T-helper 2 cell (primary cell): ENCODE measurements at places on chromosomes 4 and X.

GRCh38 chr4:81541161-81541945 is 69.6 kb upstream of the RASGEF1B start:
- no peak for DNase-seq

DNA sequence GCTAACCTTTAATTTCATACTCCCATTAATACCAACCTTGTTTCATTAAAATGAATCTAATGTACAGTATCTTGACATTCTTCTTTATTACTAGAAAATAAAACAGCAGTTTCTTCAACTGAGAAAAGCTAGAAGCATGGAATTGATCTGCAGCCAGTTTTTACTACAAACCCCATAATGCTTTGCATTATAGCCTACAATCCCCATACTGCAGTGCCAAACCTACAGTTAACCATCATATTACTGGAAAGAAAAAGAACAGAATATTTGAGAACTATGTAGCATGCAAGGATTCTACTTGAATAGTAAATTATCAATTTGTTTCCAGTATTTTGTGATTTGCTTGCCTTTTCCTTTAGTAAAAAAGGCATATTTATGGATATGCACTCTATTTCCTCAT is 3.2 kb upstream of the IL1RAPL1 start:
- DNase-seq, result no peak

- no peak for DNase-seq
Measured at GRCh38 chr4:189786447-189786846, 154.2 kb upstream of the FRG1 start.

DNA sequence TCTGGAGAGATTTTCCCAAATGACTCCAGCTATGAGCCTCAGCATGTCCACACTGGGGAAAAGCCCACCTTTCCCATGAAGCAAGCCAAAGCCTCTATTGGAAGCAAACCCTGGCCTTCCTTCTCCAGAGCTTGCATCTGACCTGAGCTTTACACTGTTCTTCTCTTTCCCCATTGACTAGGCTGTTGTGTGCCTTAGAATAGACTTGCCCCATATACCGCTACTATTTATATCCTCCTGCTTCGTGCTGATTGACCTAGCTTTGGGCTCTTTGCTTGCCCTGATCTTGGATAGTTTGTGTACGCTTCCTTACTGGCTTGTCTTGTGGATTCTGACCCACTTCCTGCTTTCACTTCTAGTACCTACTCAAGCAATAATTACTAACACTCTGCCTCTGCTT is 30.9 kb downstream of the FAM9B start:
- no peak for DNase-seq

GRCh38 chr4:35963974-35964515 is 280.3 kb downstream of the ARAP2 start:
- DNase-seq, result no peak

- no peak for DNase-seq
Measured at GRCh38 chrX:38999967-39000745, 198.9 kb downstream of the MID1IP1 start.

- DNase-seq, result no peak
Measured at GRCh38 chr4:164948975-164949374, 28.5 kb downstream of the TRIM61 start.

GRCh38 chrX:37679888-37680287 is 5.7 kb upstream of the XK start:
- no peak for DNase-seq

- DNase-seq, result peak; percentile 56
Measured at GRCh38 chr4:184328022-184328736, 110.5 kb upstream of the ENPP6 start.

DNA sequence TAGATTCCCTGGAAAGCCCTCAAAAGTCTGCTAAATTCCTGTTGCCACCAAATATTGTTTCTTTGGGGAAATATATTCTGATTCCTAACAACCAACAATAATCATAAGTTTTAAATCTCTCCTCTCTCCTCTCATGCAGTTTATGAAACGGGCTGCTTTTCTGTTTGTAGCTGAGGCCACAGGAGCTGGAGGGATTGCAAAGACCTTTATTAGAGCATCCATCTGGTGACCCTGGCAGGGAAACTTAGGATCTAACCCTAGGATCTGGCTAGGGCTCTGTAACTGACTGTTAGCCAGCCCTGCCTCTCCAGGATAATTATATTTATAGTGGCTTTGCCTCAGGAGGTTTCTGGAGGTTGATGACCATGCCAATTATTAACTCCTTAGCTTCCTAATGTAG is 56.9 kb downstream of the SMAD1 start:
- no peak for DNase-seq

DNA sequence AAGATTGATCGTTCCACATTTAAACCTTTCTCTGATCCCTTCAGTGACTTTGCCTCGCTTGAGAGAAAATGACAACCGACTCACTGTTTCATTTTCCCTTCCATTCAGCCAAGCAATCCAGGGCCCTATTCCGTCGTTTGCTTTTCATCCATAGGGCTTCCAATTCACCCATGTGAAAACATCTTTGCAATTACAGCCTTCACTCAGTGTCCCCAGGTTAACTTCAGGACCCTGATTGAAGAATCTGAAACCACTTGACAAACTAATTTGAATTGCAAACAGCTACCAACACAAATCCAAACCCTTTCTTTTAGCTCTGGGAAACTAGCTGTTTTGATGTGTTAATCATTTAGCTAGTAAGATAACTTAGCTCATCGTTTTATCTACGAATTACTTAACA is 120.2 kb upstream of the FAM9C start:
- DNase-seq, result no peak

GRCh38 chr4:145626623-145626982 is 7.4 kb downstream of the MMAA start:
- no peak for DNase-seq

- DNase-seq, result no peak
Measured at GRCh38 chr4:182147391-182147790, 95.8 kb upstream of the TENM3 start.

- DNase-seq, result no peak
Measured at GRCh38 chrX:120036704-120037103, 40.8 kb downstream of the RHOXF2B start.

DNA sequence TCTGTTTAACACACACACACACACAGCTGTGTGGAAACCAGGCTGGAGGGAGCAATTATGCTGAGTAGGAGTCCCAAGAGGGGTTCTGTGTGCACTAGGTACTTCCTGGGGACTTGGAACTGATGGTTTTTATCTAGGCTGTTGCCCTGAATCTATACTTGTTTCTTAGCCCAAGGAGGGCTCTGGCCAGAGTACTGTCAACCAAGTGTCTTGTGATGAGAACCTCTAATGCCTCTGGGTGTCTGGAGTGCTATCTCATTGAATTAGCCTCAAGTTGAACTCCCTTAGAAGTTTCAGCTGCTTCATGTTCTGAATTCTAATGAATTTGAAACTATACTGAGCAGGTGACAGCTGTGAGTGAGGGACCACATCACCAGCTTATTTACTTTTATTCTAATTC is 16.6 kb downstream of the ARHGAP24 start:
- DNase-seq, result no peak

- no peak for DNase-seq
Measured at GRCh38 chrX:115561605-115562479, 868 bp downstream of the PLS3 start.

- DNase-seq, result no peak
Measured at GRCh38 chrX:2231570-2232192, 269.1 kb downstream of the DHRSX start.

- DNase-seq, result no peak
Measured at GRCh38 chrX:142742581-142742980, 283.1 kb upstream of the SPANXN4 start.

DNA sequence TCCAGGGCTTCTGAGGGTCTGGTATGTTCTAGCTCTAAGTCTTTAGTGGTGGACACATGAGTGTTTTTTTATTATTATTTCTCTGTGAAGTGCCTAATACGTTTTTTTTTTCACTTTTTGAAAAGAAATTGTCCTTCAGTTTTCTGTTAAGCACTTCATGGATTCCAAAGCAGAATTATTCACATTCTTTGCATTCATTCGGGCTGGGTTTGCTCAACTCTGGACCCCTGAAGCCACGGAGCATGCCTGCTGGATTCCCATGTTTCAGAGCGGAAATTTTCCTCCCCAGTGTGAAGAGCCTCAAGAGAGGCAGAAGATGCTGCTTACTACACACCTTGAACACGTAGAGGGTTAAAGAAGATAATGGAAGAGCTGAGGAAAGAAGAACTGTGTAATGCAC is 107.5 kb downstream of the EGF start:
- no peak for DNase-seq

DNA sequence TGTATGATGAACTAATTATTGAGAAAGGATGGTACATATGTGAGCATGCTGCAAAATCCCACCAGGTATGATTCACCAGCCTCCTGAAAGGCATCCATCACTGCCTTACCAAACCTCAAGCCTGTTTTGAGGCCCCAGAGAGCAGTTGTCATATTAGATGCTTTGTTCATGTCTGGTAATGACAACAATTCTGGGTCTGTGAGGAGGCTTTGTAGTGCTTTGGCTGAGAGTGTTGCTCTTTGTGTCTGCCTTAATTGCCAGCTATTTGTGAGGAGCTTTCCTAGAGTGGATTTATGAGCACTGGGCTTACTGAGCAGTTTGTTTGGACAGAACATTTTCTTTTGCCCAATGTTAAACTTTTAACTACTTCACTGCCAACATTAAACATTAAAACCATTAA is 69.2 kb downstream of the HEPH start:
- no peak for DNase-seq

DNA sequence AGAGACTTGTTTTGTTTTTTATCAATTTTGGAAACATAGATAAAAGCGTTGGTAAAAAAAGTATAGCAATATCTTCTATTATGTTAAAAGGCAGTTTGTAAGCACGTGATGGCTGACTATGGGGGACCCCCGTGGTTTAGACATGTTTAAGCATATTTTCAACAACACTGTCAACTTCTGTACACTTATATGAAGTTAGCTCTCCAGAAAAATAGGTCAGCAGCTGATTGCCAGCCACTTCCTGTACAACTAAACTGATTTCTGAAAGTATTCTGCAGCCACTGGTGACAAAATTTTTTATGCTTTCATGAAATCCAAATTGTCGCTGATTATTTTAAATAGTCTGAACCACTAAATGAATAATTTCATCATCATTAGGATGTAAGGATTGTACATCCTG is 45.2 kb downstream of the RBMX2 start:
- DNase-seq, result no peak

DNA sequence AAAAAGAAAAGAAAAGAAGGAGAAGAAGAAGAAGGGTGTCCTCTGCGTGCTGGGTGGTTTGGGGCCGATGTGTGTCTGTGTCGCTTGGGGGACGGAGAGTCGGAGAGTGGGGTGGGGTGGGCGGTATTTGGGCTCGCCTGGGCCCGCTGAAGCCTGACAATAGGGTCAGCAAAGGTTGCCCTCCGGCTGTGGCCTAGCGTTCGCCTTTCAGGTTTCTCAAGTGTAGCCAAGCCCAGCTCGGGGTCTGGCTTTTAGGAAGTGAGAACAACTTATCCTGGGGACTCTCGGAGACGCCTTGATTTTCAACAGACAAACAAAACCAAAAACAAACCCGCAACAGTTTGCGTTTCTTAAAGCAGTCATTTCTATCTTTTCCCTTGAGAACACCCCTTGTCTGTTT is 4.1 kb upstream of the SOX3 start:
- DNase-seq, result no peak

DNA sequence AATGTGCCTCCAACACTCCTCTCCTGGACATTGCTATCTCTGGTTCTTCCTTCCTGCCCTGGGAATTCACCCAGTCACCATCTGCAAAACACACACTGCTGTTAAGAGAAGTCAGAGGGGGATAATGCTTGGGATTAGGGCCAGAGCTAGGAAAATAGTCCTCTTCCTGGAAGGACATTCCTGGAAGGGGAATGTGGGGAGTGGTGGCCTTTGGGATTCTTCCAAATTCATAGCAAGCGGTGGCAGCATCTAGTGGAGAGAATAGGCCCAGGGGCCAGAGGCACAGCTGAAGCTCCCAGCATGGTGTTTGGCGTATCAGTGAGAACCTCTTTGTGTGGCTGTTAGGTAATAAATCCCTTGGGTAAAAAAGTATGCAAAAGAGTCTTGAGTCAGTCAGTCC is 34.3 kb downstream of the SHROOM4 start:
- no peak for DNase-seq

GRCh38 chr4:107392951-107393350 is 327.1 kb downstream of the PAPSS1 start:
- DNase-seq, result no peak

- DNase-seq, result no peak
Measured at GRCh38 chr4:101205916-101206315, 141.4 kb downstream of the PPP3CA start.

- DNase-seq, result no peak
Measured at GRCh38 chr4:24632011-24632410, 47.7 kb upstream of the DHX15 start.

GRCh38 chr4:28117084-28117682 is 1256.5 kb downstream of the STIM2 start:
- DNase-seq, result no peak

DNA sequence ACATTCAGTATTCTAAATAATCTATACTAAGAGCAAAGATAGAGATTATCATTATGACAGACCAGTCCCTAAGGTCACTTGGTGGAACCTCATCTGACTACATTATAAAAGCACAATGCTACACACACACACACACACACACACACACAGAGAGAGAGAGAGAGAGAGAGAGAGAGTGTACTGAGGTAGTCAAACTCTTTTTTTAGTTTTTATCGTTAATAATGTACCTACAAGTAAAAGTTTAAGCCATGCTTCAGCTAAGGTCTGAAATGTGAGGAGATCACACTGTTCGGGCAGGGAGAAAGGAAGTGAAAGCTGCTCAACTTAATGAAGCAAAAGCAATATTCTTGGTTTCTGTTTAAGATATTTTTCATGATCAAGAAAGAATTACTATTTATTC is 75.8 kb upstream of the CCDC160 start:
- no peak for DNase-seq

- DNase-seq, result no peak
Measured at GRCh38 chrX:154737136-154737535, 13.7 kb downstream of the GAB3 start.

DNA sequence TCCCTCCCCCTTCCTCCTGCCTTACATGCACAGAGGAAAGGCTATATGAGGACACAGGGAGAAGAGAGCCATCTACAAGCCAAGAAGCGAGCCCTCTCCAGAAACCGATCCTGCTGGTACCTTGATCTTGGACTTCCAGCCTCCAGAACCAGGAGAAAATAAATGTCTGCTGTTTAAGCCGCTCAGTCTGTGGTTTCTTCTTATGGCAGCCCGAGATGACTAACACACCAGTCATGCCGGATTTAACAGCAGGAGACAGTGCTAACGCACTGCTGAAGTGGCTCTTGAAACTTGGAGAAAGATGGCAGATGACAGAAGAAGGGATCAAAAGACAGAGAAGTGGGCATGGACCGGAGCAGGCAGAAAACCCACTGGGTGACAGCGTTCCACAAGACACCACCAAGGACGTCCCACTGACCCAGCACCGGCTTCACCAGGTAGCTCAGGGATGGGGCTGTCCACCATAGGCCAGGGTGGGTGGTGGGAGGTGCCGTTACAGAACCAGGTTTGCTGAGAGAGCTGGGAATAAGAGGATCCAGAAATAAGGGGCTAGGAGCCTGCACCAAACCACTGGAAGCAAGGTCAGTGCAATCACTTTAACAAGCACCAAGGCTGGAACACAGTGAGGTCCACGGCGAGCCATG is 6.2 kb upstream of the MAN2B2 start:
- no peak for DNase-seq
